NCI-H2081 (cell line): ENCODE measurements at places on chromosomes 3 and 15.

- no peak for DNase-seq
These were observed 5.9 kb upstream of the FBXL2 start for GRCh38 chr3:33271324-33271723.

DNA sequence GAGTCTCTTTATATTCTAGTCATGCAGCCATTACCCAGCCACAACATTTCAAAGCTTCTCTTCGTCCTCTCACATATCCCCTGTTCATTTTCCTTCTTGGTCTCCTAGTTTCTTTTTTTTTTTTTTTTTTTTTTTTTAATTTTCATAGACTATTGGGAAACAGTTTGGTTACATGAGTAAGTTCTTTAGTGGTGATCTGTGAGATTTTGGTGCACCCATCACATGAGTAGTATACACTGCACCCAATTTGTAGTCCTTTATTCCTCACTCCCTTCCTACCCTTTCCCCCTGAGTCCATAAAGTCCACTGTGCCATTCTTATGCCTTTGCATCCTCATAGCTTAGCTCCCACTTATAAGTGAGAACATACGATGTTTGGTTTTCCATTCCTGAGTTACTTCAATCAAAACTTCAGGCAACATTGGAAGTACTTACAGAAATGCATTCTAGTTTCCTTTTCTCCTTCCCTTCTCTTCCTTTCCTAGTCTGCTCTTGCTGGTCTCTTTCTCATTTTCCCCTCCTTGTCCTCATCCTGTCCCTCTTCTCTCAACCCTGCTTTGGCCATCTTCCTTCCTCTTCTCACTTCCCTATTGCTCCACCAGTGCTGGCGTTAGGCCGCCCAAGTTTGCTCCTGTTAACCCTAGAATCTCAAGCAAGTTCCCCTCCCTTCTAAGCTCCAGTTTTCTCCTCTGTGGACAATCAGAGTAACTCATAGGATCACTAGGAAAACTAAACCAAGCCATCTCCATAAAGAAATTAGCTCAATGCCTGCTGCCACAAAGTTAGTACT, 4.8 kb downstream of the ATP8B4 start:
- DNase-seq = no peak

DNA sequence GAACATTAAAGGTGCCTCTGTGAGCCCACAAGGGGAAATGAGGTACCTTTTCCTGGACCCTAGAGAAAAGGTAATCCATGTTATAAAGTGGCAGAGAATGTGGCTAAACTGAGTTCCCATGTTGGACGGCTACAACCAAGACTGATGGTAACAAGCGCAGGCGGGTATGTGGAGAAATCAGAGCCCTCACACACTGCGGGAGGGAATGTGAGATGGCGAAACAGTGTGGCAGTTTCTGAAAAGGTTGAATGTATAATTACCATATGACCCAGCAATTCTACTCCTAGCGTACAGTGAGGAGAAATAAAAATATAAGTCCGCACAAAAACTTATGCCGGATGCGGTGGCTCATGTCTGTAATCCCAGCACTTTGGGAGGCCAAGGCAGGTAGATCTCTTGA, 24.1 kb upstream of the SHISA5 start:
- no peak for DNase-seq

DNA sequence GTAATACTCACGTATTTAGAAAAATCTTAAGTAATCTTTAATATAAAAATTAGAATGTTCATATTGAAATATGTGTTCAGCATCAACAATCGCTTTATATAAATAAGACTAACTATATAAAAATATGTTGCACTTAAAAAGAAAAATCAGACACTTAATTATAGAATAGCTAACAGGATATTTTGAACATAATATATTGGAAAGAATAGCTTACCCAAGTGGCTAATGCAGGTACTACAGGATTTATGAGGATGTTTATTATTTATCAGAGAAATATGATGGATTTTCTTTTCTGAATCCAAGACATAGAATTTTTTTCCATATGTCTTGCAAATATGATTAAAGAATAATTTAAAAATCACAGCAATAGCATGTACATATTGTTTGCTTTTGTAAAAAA, 567.9 kb upstream of the GBE1 start:
- no peak for DNase-seq

DNA sequence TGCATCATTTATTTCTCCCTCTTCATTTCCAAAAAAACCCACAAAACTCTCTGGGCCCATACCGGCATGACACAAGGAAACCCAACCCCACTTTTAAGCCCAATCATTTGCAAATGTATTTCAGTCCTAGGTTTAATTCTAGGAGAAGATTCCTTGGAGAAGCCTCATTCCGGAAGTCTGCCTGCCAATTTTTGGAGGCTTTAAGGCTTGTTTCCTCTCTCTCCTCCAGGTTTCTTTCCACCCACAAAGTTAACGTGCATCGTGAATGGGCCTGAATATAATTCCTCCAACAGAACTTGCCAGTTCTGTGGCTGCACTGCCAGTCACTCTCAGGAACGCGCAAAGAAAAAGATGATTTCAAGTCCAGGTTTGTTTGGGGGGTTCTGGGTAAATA, 69.9 kb upstream of the FOXP1 start:
- no peak for DNase-seq

GRCh38 chr3:126923423-126923822, 59.5 kb upstream of the PLXNA1 start:
- no peak for DNase-seq

DNA sequence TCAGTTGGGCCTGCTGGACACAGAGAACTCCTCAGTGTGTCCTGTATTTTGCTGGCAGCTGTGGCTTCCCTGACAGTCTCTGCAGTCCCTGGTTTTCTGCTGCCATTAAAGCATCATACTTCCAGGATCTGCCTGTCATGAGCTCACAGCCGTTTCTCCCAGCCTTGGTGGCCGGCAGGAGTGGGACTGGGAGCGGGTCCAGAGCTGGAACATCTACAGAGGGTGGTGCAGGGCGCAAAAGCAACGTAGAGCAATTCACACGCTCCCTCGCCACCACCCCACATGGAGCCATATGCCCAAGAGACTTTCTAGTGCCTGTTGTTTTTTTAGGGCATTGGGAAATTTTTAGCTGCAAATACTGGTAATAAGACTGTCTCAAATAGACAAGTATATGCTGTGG, 33.6 kb downstream of the ABTB1 start:
- DNase-seq = no peak

- no peak for DNase-seq
These were observed 101.6 kb upstream of the ANKRD28 start for GRCh38 chr3:15899388-15899787.

DNA sequence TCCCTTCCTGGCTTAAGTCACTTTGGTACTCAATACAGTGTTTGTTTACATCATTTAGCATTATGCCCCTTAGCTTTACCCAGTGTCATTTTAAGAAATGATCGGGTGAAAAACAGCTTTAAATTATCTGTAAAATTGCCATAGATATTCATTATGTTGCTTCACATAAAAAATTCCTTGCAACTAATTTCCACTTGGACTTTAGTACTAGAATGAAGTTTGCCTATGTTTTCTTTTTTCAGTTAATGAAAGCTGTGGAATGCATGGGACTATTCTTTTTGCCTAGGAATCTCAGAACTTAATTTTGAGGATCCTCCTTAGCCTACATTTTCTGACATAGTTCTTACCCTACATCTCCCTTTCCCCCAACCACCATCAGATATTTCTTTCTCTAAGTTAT, 38.4 kb downstream of the CCNL1 start:
- DNase-seq = no peak

DNA sequence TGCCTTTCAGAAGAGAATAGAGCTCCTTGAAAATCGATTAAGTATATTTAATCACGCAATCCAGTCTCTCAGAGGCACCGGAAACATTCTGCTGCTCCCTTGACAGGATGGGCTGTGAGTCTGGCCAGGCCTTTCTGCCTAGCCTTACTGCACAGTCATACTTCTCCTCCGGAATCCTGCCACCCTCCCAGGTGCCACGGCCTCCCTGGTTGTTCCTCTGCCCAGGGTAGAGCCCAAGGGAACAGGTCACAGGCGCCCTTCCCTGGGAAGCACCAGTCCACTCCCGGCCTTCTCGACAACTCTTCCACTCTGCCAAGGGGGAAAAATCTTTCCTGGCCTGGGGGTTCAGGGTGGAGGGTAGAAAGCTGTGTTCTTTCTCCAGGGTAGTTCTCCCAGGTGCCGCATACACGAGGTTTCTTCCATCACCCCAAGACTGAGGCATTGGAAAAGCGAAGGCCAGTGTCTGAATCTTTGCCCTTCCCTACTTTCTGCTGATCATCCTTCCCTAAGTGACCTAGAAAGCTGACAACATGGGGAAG, 17.4 kb upstream of the SYNM start:
- no peak for DNase-seq

- DNase-seq = no peak
These were observed 31.9 kb downstream of the IFT57 start for GRCh38 chr3:108190346-108190745.

DNA sequence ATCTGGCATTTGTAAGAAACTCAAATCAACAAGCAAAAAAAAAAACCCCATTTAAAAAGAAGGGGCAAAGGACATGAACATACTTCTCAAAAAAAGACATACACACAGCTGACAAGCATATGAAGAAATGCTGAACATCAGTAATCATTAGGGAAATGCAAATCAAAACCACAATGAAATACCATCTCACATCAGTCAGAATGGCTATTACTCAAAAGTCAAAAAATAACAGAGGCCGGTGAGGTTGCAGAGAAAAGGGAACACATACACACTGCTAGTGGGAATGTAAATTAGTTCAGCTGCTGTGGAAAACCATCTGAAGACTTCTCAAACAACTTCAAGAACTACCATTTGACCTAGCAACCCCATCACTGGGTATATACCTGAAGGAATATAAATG, 199.4 kb upstream of the THBS1 start:
- no peak for DNase-seq

GRCh38 chr3:6074952-6075351, 786.0 kb upstream of the GRM7 start:
- no peak for DNase-seq

GRCh38 chr3:138349926-138350665, 1.7 kb downstream of the MRAS start:
- DNase-seq = no peak

GRCh38 chr3:47424434-47425382, 43.9 kb downstream of the PTPN23 start:
- no peak for DNase-seq

DNA sequence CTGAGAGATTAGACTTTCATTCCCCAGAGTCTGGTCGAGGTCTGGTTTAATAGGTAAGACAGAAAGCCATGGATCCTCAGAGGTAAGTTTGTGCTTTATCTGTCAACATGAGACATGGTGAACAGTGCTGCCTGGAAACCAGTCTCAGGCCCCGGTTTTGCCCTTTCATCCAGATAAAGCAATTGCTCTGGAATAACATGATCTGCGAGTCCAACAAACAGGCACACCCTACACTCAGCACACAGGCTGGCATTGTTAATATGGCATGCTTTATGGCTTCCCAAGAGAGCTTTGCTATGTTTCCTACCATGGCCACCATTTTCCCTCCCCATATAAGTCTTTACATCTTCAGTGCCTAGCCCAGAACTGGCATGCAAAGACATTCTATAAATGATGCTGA, 30.1 kb upstream of the MNS1 start:
- DNase-seq = no peak

DNA sequence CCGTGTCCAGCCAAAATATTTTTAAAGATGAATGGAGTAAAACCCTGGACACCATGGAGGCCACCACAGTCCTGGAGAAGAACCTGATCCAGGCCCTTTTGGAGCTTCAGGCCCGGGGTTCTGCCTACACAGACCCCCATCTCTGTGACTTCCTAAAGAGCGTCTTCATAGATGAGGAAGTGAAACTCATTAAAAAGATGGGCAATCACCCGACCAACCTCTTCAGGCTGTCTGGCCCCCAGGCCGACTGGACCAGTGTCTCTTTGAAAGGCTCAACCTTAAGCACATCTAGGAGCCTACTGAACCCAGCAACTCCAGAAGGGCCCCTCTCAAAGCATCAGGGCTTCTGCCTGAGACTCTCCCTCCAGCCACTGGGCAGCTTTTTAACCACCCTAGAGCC, 107.9 kb upstream of the FAM174B start:
- DNase-seq = no peak

DNA sequence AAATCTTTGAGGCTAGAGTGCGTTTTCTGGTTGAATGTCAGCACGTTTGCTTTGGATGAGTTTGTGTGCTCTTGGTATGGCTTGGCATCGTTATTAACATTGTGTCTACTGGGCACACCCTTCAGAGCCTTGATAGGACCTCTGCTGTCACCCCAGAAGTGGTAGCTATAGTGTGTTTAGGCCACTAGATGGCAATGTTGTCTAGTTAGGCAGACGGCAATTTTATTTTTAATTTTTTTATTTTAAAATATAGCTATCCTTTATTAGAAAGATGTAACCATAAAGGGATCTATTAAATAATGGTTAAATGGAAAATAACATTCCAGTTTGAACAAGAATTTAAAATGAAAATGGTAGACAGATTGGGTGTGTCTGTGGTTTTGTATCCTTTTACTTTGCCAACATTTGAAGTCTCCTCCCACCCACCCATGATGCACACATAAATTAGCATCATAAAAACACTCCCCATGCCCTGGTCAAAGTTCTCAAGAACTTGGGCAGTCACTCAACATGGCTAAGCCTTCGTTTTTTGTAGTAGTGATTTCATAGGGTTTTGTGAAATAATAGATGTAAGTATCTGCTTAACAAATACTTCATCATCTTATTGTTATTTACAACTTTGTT, 200.7 kb downstream of the KCNH8 start:
- no peak for DNase-seq

GRCh38 chr3:104546301-104546700, 820.4 kb upstream of the ALCAM start:
- no peak for DNase-seq

DNA sequence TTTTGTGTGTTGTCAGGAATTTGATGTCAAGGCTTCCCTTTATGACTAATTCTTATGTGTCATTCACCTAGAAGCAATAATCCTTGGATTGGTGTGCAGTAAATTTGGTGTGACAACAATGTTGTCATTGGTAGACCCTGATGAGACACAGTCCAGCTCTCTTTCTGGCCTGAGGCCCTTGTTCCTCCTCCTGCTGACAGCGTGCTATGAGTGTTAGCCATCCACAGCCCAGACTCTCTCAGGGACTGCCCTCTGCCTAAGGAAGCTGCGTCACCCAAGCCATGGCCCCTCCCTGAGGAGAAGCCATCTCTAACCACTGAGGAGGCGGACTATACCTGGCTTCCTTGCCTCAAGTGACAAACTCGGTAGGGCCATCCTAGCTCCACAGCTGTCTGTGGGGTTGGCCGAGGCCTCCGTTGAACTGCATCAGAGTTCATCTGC, 13.3 kb upstream of the TM4SF1 start:
- no peak for DNase-seq

GRCh38 chr3:13020159-13020750, 53.0 kb downstream of the IQSEC1 start:
- no peak for DNase-seq
